Effector memory CD8-positive, alpha-beta T cell (primary cell): ENCODE measurements at places on chromosomes 16 and 17.

GRCh38 chr17:28404812-28405570 lies 1.0 kb downstream of the SLC46A1 start:
- DNase-seq: no peak

DNA sequence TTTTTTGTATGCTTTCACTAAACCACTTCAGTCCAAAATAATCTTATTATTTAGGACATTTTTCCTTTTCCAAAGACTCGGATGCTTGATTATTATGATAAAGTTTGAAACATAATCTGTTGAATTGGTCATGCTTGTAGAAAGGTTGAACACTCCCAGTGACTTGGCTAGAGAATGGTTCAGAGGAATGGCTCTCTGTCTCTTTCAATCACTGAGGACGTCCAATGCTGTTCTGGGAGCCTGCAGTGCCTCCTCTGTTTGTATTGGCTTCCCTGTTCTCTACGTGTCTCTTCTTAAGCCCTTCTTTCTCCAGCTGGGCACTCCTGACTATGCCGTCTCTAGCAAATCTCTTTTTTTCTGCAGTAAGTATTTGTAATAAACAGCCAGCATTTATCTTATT lies 369.0 kb upstream of the DYNLRB2 start:
- no peak for DNase-seq

- no peak for DNase-seq
Observed at GRCh38 chr16:53863861-53864260, 159.9 kb downstream of the FTO start.

DNA sequence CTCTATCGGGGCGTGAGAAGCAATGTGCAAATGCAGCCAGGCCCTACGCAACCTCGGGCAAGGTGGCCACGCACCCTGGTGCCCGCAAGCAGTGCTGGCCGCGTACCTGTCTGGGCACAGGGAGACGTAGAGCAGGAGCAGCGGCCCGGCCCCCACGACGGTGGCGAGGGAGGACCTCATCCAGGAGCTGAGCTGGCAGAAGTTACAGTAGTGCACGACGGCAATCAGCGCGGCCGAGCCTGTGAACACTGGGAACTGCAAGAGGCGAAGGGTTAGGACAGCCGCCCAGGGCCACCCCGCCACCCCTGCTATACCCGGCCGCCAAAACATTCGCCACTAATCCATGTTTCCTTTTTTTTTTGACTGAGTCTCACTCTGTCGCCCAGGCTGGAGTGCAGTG lies 96.9 kb upstream of the CREBBP start:
- no peak for DNase-seq

DNA sequence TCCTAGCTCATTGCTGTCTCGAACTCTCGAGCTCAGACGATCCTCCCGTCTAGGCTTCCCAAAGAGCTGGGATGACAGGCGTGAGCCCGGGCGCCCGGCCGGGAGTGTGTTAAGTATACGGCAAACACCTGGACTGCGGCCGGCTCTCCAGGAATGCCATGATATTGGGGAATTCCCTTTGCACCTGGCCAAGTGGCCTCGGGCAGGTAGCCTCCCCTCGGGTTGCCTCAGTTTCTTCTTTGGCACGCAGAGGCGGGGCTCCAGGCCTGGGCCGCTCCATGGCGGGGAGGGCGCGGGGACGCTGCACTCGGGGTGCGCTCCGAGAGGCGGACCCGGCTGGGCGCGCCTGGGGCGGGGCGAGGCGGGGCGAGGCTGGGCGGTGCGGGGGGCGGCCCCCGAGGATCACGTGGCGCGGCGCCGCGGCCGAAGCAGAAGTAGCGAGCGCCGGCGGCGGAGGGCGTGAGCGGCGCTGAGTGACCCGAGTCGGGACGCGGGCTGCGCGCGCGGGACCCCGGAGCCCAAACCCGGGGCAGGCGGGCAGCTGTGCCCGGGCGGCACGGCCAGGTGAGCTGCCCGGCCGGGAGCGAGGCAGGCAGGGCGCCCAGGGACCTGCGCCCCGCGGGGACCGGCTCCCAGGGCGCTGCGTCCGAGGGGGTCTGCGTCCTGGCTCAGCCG lies at the start of gene PLCG2:
Gene PLCG2 (plus strand): TSS at position 431 of the 675 bp plus-strand sequence. CDS start 6,699 bp downstream, outside the sequence.
- DNase-seq: peak; percentile 77

DNA sequence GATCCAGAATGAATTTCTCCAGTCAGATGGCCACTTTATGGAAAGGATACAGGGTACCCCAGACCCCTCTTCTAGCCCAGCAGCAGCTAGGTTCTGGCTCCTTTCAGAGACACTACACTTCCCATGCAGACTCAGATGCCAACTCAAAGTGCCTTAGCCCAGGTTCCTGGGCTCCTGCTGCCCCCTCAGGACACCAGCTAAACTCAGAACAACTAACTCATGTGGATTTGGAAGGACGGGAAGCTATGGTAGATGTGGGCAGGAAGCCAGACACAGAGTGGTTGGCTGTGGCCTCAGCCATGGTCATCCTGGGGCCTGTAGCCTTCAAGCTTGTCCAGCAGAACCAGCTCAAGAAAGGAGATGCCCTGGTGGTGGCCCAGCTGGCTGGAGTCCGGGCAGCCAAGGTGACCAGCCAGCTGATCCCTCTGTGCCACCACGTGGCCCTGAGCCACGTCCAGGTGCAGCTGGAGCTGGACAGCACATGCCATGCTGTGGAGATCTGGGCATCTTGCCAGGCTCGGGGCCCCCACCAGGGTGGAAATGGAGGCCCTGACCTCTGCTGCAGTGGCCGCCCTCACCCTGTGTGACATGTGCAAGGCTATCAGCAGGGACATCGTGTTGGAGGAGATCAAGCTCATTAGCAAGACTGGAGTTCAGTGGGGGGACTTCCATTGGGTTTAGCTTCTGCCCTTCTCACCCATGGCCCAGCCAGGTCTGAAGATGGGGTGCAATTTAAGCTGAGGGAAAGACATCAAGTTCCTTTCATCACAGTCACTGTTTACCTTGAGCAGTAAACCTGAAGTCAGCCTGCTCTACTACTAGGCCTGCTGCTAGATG lies 111.8 kb downstream of the N4BP1 start:
- no peak for DNase-seq

GRCh38 chr16:23434380-23434779 lies 18.6 kb downstream of the COG7 start:
- DNase-seq: peak; percentile 29

GRCh38 chr17:59702304-59702703 lies 4.9 kb downstream of the PTRH2 start:
- DNase-seq: no peak

DNA sequence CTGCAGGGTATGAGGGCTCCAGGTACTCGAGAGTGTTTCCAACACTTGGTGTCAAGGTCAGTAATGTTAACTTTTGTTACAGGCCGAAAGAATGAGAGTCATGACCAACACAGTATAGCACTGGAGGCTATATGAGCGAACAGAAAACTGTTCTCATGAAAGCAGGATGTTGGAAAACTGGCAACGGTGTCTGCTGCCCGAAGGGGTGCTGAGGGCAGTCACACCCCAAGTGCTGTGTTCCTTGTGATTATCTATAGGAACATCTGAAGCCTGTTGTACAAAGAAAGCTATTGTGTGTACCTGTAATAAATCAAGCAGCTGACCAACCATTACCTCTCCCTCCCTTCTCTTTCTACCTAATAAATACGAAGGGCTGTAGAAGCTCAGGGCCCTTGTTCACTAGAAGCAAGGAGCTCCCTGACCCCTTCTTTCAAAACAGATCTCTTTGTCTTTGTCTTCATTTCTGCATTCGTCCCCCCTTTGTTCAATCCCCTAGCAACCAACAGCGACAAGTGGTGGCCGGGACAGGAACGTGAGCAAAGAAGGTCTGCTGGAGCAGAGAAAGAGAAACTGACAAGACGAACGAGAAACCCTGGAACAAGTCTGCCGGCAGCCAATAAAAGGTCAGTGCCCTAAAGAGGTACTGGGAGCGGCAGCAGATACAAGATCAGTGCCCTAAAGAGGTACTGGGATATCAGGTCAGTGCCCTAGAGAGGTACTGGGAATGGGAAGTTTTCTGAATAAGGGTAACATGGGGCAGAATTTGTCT lies 7.6 kb downstream of the CD300LD start:
- DNase-seq: no peak

- DNase-seq: no peak
Observed at GRCh38 chr16:64950731-64951130, 171.1 kb downstream of the CDH11 start.

DNA sequence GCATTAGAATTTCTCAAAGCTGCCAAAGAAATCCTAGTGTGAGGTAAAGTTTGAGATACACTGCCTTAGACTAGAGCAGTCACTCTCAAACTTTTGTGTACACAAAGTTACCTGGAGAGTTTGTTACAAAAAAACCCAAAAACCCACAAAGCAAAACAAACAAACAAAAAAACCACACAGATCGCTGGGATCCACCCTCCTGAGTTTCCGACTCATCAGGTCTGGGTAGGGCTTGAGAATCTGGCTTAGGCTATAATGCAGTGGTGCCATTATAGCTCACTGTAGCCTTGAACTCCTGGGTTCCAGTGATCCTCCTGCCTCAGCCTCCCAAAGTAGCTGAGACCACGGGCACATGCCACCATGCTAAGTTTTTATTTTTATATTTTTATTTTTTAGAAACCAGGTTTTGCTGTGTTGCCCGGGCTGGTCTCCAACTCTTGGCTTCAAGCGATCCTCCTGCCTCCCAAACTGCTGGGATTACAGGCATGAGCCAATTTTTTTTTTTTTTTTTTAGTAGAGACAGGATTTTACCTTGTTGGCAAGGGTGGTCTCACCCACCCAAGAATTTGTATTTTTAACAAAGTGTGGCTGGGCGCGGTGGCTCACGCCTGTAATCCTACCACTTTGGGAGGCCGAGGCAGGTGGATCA lies 22.3 kb upstream of the SMG1 start:
- no peak for DNase-seq

DNA sequence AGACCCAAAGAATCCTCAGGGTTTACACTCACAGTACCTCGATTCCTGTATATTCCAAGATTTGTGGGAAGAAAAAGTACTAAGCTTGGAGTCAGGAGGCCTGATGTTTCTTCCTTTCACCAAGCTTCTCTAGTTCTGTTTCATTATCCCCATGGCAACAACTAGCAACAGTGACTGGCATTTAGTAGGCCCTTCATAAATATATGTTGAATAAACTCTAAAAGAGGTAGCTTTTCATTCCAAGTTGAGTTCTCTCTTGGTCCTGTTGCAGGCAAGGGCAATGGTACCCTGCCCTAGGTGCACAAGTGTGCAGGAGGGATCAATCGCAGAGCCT lies 527 bp upstream of the UBE2Z start:
- no peak for DNase-seq

DNA sequence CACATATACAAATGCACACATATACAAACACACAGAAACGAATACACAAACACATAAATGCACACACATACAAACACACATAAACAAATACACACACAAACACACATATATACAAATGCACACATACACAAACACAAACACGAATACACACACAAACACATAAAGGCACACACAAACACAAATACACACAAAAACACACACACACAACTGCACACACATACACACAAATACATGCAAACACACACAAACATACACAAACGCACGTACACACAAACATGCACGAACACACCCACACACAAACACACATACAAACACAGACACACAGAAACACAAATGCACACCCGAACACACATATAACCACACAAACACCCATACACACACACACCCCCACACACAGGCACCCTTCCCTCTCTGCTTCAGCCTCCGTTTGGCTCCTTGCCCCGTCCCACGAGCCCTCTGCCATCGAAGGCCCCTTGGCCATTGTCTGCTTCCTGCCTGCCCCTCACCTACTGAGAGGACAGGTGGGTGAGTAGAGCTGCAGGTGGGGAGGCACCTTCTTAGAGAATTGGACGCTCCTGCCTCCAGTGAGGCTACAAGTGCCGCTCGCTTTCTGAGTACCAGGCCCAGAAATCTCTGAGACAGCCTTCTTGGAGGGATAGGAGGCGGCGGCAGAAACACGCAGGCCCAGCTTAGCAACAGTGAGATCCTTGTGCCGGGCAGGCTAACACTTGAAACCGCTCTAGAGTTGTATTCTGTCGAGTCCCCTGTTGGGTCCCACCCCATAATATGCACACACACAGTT lies 331.2 kb downstream of the FOXL1 start:
- no peak for DNase-seq

GRCh38 chr17:76318586-76318985 lies 10.5 kb upstream of the QRICH2 start:
- DNase-seq: no peak

DNA sequence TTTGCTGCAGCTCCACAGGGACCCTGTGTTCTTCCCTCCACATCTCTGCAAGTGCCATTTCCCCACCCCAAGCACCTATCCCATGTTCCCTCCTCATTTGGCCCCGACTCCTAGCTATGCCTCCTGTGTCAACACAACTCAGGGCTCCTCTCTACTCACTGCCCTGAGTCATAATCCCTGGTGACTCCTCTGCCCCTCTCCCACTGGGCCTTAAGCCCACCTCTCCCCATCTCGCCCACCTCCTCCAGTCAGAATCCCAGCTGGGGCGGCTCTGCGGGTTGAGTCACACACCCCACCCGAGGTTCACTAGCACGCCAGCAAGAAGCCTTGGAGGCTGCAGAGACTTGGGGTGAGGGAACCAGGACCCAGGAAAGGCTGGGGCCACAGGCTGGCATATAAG lies 346.2 kb downstream of the FOXL1 start:
- no peak for DNase-seq

DNA sequence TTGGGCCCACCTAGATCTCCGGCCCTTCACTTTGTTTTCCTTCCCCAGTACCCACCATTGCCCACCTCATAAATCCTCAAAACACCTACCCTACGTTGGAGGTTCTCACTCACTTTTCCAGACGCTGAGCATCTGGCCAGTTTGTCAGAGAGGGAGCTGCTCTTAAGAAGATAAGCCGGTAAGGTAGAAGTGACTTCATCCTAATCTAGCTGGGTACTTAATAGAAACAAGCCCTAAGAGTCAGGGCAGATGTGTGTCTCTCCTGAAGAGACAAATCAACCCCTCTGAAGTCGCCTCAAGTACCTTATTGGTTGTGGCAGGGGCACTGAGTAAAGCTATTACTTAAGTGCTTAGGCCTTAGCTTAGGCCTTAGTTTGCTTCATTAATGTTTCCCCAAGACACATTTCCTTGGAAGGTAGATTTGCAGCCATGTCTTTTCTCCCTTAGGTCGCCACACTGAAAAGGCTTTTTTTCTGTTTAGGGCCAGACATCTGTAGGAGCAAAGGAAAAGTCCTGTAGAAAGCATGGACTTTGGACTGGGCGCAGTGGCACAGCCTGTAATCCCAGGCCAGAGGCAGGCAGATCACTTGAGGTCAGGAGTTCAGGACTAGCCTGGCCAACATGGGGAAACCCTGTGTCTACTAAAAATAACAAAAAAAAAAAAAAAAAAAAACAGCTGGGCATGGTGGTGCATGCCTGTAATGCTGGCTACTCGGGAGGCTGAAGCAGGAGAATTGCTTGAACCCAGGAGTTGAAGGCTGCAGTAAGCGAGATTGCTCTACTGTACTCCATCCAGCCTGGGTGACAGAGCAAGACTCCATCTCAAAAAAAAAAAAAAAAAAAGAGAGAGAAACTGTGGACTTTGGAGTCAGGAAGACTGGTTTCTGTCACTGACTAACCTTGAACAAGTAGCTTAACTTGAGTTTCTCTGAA lies 1.0 kb downstream of the TACO1 start:
- no peak for DNase-seq
